T-helper 17 cell (primary cell): ENCODE measurements at places on chromosomes 2 and 18.
A peak's percentile ranks its signal among the peaks of the same experiment; 100 is the strongest.

DNA sequence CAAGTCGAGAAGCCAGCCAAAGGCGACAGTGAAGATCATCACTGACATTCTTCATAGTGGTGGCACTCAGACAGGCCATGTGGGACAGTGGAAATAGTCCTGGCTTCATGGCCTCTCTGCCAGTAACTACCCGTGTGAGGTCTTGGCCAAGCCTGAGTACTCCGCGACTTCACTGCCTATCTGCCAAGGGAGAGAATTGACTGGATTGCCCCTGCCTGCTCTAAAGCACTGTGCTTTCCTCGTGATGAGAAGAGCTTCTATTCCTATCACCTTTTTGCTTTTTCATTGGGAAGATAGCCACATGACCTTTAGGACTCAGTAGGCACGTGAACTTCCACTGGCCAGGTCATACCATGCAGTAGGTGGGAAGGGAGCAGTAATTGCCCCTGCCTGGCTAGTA, 239.3 kb downstream of the HAUS1 start:
- DNase-seq: no peak

GRCh38 chr2:61181382-61182058, 19.5 kb downstream of the C2orf74 start:
- DNase-seq: no peak

DNA sequence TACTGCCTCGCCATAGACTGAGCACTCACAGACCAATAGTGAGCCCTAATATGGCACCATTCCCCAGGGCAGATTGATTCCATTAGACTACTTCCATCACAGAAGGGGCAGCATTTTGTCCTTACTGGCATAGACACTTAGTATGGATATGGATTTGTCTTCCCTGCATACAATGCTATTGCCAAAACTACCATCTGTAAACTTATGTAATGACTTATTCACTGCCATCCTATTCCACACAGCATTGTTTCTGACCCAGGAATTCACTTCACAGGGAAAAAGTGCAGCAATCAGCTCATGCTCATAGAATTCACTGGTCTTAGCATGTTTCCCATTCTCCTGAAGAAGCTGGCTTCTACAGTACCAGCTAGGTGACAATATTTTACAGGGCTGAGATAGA, 179.0 kb downstream of the PPP1R1C start:
- no peak for DNase-seq

DNA sequence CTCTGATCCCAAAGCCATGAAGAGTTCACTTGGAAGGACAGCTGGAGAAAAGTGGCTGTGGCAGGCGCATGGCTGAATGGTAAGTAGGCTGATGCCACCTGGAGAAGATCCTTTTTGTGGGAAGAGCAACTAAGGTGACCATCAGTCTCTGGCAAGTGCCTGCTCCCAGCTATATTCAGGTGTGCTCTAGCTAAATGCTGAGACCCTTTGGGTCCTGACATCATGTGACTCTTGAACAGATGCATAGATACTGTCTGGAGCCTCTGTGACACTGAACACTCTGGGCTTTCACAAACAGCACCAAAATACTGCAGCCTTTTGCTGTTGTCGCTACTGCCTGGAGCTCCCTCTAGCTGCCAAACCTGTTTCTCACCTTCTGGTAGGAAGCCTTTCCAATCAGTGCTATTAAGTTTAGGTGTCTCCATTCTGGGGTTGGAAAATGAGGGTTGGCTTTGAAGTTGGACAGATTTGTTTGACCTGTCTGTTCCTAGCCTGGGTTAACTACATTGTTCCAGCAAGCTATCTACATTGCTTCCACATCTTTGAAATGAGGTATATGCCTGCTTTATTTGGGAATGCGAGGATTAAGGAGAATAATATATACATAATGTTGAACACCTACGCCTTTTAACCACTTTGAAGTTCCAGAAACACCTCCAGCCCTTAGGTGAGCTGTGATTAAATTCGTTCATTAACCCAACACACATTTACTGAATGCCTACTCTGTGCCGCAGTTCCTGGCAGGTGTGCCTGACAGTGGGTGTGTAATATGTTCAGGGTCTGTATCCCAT, 3.1 kb downstream of the EGR4 start:
- DNase-seq: no peak

- no peak for DNase-seq
Observed at GRCh38 chr2:98769784-98770183, 38.9 kb upstream of the MGAT4A start.

- DNase-seq: no peak
Observed at GRCh38 chr2:109185821-109186570, 57.0 kb downstream of the SH3RF3 start.

DNA sequence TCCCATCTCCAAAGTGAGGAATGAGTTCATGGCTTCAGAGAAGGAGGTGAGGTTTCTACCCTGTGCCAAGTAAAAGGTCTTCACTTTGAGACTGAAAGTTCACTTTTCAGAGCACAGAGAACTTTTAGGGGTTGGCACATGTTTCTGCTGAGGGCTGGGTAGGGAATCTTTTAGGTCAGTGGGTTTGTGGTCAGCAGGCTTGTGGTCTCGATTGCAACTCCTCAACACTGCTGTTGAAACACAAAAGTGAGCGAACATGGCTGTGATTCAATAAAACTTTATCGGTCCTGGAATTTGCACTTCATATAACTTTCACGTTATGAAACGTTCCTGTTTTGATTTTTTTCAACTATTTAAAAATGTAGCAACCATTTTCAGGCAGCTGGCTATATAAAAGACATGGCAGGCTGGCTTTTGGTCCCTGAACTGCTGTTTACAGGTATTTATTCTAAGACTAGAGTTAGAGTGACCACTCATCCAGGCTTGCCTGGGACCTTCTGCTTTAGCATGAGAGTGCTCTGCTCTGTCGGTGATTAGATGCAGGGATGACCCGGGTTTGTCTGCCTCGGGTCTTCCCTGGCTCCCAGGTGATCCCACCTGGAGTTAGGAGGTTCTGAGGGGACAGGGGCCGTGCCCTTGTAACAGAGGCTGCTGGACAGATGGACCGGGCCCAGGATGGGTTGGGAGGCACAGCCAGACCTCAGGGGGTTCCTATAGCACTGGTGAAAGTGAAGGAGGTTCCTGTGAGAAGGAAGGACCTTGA, 62.7 kb upstream of the TAF1B start:
- no peak for DNase-seq

GRCh38 chr2:234550511-234551107, 53.7 kb upstream of the ARL4C start:
- peak; percentile 44 for DNase-seq

- no peak for DNase-seq
Observed at GRCh38 chr2:149167941-149168340, 129.4 kb downstream of the LYPD6B start.

GRCh38 chr2:201235860-201236811, 24.2 kb upstream of the CASP8 start:
- peak; percentile 42 for DNase-seq

GRCh38 chr2:102144128-102144527, 1.6 kb downstream of the IL1R1 start:
- no peak for DNase-seq

GRCh38 chr18:2180586-2180985, 390.7 kb downstream of the METTL4 start:
- DNase-seq: no peak

DNA sequence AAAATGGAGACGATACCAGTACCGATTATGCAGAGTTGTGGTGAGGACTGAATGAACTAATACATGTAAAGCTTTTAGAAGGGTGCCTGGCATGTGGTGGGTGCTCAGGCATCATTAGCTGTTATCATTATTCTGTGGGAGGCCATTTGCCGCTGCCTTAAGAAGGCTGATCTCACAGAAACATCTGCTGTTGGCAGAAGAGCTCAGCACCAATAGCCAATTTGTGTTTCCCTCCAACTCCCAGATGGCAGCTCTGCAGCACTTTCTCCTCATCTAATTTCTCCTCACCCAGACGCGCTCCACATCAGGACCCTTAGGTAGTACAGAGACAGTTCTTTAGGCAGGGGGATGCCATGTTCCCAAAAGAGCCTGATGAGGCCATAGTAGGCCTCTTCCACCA, 15.8 kb upstream of the CYP1B1 start:
- no peak for DNase-seq

DNA sequence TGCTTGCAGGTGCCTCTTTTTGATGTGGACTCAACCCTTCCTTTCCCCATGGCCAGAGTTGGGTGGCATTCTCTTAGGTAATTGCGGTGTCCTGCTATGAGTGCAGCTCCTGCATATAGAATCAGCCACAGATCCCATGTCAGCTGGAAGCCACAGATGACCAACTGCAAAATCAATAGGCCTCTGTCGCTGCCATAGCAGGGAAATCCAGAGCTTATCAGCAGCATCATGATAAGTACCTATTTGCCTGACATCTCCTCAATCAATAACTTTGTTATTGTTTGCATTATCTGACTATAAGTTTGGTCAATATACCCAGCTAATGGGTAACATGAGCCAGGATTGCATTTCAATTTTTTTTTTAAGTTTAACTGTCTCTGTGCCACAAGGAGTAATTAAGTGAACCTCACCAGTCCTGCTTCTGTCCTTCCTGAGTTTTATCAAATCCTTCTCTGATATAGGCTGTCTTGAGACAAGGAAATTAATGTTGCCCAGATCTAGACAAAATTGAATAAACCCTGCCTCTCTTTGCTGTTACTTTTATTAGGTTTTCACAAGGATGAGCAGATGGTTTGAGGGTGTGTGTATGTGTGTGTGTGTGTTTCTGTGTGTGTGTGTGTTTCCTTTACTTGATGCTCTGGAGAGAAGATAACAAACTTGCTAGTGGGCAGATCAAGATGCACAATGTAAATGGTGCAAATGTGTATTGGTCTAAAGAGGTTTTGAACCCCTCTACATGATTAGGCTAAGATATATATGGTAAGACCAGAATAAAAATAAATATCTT, 59.6 kb upstream of the CREB1 start:
- DNase-seq: no peak

DNA sequence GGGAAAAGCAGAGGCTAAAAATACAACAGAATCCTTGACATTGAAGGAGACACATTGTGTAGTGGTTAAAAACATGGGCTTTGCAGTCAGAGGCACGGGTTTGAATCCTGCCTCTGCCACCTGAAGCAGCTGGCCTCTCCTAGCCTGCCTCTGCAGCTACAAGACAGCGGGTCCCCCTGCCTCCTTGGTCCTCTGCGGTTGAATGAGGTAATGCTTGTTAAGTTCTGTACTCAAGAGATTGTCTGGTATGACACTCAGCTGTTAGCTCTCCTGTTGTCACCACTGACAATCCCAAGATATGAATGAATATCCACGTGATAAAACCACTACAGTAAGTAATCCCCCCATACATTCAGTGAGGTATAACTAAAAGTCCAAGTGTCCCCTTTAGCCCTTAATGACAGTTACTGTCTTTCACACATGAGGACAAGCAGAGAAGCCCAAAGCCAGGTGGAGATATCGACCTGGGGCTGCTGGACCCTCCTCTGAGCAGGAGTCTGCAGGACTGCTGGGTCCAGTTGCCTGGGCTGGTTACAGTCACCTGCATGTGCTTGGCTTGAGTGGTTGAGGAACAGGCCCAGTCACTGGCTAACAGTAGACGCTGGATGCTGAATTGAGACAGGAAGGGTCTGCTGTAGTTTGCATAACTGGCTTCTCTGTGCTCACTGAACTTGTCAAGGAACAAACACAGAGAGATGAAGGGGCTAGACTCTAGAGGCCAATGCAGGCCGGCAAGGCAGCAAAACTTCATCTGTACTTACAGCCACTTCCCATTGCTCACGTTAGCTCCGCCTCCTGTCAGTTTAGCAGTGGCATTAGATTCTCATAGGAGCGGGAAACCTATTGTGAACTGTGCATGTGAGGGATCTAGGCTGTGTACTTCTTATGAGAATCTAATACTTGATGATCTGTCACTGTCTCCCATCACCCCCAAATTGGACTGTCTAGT, 85.5 kb downstream of the TGFA start:
- DNase-seq: no peak

DNA sequence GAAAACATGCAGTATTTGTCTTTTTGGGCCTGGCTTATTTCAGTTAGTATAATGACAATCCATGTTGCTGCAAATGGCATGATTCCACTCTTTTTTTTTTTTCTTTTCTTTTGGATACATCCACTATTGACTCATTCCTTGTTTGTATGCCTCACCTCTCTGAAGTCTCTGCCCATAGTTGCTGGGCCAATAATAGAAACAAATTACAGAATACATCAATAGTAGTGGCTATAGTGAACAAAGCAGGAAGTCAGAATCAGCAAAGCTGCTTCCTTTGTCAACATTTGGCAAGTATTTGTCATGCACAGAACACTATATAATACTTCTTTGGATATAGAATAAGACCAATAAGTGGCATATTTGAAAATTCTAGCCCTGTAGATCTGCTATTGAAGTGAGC, 609.7 kb downstream of the STK39 start:
- DNase-seq: no peak

GRCh38 chr2:120936476-120937334, 201.0 kb downstream of the GLI2 start:
- no peak for DNase-seq

DNA sequence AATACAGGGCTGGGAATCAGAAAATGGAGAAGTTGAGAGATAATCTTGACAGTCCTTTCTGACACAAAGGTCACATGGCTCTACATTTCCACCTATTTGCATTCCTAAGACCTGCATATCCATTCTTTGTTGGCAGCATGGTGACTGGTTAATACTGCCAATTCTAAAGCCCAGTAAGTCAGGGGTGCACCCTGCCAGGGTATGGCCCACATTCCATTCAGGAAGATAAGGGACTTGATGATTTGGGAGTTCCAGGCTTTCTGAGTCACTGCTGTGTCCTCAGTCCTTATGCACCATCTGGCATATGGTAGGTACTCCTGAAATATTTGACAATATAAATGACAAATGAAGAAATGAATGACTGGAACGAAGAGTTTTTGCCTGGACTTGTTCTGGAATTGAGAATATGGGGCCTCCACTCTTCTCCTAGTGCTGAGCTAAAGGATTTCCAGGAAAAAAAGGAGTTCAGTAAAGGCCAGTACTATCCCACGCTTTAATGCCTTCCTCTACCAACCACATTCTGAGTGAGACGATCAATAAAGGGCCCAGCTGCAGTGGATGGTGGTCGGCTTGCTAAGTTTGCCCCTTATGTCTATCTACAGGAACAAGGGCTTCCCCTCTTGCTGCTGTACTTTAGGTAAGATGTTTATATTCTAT, 31.7 kb upstream of the EIF2AK3 start:
- no peak for DNase-seq

DNA sequence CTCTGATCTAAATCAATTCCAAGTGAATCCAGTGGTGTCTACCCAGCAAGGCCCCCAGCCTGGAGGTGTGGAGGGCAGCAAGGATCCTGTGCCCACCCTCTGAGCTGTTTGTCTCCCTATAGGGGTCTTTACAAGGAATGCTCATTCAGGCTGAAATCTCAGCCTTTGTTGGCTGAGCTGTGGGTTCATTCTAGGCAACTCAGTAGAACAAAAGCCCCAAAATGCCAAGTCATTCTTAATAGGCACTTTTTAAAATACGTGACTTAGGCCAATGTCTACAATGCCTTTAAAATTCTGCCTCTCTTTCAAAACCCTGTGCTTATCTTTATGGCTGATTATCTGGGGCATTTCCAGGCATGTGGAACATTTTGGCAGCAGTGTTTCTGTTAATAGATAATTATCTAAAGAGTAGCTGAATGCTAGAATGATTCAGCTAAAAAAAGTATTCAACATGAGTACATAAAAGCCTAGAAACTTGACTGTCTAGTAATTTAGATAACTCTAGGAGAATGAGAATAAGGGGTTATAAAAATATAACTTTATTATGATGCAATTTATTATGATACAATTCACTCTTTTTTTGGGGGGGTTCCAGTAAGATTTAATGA, 7.4 kb downstream of the UGT1A6 start:
- DNase-seq: no peak
